ENCODE measurements at places on chromosomes 5 and 9.

GRCh38 chr9:15155826-15156225, 151.2 kb downstream of the TTC39B start:
- no peak for DNase-seq

DNA sequence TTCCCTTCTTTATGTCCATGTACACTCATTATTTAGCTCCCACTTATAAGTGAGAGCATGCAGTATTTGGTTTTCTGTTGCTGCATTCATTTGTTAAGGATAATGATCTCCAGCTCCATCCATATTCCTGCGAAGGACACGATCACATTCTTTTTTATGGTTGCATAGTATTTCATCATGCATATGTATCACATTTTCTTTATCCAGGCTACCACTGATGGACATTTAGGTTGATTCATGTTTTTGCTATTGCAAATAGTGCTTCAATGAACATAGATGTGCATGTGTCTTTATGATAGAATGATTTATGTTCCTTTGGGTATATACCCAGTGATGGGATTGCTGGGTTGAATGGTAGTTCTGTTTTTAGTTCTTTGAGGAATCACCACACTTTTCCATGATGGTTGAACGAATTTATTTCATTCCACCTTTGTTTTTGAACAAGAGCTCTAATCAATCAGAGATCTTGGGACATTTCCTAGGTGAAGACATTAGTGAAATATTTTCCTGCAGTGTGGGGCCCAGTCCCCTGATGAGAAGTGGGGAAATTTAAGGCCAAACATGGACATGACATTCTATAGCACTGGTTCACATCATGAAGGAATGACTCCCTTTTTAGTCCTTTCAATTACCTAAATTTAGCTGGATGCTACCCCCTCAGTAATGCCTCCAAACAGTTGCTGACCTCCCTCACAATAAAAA, 7.1 kb upstream of the TEX48 start:
- no peak for DNase-seq

DNA sequence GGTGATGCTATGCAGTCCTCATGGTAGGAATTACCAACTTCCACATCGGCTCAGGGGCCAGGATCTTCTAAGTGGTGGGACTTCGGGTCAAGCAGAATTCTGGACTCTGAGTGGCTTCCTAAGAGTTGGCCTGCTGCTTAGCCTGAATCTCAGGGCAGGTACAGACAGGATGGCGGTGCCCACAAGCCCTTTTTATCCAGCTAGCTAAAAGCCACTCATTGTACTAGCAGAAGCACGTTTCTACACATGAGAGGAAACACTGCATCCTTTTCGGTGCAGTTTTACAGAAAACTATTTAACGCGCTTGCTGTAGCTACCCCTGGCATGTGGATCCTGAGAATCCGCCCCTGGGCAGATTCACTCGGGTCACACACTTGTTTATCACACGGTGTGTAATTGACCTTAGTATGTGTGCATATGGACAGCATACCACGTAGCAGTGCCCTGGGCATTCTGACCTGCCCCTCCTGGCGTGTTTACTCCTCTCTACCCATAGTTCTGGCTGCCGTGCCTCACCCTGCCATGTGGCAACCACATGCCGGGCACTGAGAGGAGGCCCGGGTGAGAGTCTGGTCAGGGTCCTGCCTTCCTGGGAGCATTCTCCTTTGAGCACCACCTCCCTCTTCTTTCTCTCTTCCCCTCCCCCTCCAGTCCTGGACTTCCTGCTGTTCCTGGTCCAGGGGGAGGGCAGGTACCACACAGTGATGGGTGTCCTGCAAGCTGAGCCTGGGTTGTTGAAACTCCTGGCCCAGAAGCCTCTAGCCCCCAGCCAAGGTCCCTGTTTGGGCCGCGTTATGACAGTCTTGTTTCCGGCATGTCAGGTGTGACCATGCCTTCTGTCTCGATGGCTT, 65.9 kb downstream of the DAB2IP start:
- no peak for DNase-seq

DNA sequence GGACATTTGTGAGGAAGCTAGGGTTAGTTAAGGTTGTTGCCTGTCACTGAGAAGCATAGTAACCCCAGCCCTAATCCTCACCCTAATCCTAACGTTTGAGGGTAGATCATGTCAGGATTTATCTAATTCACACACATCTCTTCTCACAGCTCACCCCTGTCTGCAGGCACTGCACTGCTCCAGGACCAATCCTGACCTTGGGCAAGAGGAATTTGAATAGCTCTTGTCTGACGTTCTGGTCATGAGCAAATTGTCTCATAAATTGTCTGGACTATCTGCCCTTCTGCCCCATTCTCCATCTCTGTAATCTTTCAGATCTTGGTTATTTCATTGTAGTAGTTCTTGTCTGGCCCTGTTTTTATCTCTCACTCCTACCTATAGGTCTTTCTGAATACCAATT, 18.7 kb downstream of the CRHBP start:
- no peak for DNase-seq

- DNase-seq: no peak
These were observed 82.8 kb downstream of the PRR16 start for GRCh38 chr5:120546922-120547321.

GRCh38 chr5:133340002-133340755, 272.2 kb downstream of the FSTL4 start:
- no peak for DNase-seq

- no peak for DNase-seq
These were observed 66.0 kb downstream of the RASEF start for GRCh38 chr9:82996941-82997340.

GRCh38 chr9:31908891-31909480, 475.5 kb upstream of the ACO1 start:
- no peak for DNase-seq

GRCh38 chr9:134929193-134930158, 11.8 kb upstream of the FCN1 start:
- DNase-seq: no peak

DNA sequence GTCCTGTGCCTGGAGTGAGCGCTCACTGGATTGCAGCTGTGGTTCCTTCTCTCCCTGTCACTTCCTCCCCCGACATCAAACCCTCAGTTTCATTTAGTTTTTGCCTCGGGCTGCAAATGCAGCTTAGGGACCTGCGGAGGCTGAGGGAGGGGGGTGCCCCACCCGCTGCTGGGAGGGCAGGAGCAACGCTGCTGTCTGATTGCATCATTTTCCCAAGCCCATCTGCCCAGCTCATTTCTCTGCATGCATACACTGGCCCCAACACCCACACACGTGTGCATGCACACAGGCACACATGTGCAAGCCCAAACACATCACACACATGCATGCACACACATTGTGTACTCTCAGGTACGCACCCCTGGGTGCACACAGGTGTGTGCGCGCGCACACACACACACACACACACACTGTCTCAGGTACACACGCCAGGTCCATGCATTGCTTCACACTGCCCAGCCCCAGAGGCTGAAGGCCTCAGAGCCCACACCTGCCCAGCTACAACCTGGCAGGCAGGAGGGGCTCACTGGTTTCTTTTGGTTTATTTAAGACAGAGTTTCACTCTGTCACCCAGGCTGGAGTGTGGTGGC, 3.4 kb downstream of the ASS1 start:
- no peak for DNase-seq

- DNase-seq: no peak
These were observed 345.6 kb downstream of the EBF1 start for GRCh38 chr5:158754018-158754514.

DNA sequence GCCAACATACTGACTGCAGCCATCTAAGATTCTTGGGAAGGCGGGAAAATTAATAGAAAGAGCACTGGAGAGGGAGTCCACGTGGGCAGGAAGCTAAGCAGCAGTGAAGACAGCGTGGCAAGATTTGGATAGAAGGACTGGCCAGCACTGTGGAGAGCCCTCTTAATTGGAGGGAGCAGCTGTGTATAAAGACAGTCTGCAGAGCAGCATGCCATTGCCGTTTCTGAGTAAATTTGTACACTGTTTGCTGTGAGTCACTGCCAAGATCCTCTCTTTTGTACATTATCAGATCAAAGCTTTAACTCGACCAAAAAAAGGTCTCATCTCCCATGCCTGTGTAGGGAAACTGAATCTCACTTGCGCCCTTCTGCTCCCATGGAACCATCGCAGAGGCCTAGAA, 45.3 kb downstream of the INSYN2B start:
- DNase-seq: no peak

- no peak for DNase-seq
These were observed 160.6 kb downstream of the C9orf152 start for GRCh38 chr9:110047232-110047954.

- DNase-seq: no peak
These were observed 138.0 kb downstream of the TAF11L14 start for GRCh38 chr5:17772232-17772631.

GRCh38 chr9:126675147-126675467, 61.4 kb downstream of the LMX1B start:
- DNase-seq: no peak

DNA sequence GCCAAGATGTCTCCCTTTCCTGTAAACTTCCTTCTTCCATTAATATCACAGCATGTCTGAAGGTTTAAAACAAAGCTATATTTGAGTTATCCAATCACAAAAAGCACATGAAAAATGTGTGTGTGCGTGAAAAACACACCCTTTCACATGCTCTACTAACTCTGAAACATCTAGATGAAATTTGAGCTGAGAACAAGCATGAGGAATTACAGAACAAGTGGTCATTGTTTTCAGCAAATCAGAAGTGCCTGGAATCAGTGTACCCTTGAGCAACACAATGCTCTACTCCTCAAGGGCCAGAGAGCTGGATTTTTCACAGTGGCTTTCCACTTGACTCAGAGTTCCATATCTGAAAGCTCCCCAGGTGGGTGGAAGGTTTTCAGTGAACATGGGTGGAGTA, 255.9 kb downstream of the PSAT1 start:
- no peak for DNase-seq

- DNase-seq: no peak
These were observed 87.1 kb downstream of the CEMIP2 start for GRCh38 chr9:71681104-71681707.

- peak; percentile 62 for DNase-seq
These were observed 2.0 kb downstream of the IER5L start for GRCh38 chr9:129175825-129176633.

GRCh38 chr9:84296146-84296843, 44.3 kb downstream of the SLC28A3 start:
- no peak for DNase-seq

- peak; percentile 52 for DNase-seq
These were observed 2.9 kb downstream of the ZFAND5 start for GRCh38 chr9:72362118-72362531.

DNA sequence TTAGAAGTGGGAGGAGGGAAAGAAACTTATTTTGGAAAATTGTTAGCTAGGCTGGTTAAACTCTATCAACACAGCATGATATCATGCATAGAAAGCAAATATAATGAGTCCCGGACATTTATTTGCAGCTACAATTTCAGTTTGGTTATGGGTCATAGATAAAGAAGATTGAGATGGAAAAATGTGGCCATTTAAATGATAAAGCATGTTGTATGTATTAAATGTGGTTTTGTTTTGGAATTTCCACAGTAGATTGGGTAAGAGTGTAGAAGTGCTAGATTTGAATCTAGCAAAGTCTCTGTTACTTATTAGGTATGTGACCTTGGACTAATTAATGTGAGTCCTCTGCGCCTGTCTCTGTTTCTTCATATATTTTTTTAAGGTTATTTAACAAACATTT, 217.4 kb downstream of the KDM4C start:
- no peak for DNase-seq

- no peak for DNase-seq
These were observed 17.3 kb downstream of the OLFM1 start for GRCh38 chr9:135104761-135105160.

- DNase-seq: no peak
These were observed 95.1 kb downstream of the TTC39B start for GRCh38 chr9:15211815-15212495.

DNA sequence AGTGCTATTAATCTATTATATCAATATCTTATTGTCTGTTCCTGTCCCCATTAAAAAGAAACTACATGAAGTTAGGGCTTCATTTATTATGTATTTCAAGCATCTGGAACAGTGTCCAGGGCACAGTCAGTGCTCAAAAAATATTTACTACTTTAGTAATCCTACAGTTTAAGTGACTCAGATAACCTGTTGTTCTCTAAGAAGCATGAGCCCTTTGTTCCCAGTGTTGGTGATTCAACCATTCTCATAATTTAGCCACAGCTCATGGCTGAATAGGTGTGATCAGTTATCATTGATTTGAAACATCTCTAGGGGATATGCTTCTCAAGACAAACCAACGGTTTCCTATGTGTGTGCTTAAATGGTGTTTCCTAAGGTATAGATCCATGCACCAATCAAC, 292.7 kb downstream of the TMEM167A start:
- DNase-seq: no peak

- no peak for DNase-seq
These were observed 60.6 kb downstream of the NSUN2 start for GRCh38 chr5:6572086-6572824.

GRCh38 chr5:4042311-4042710, 446.7 kb downstream of the IRX1 start:
- no peak for DNase-seq
